ENCODE measurements at places on chromosomes 5 and 9. TPM values are rescaled to one million over a fixed set of nuclear protein-coding genes. Genes with fewer than 3 reads are reported as not detected.

Gene PCDHB15
- total RNA-seq: 1.3 TPM

Gene OR1L1
- total RNA-seq: not detected

GRCh38 chr5:34485768-34486030, 170.4 kb upstream of the RAI14 start:
- DNase-seq: no peak

Gene CAMK4
- 2.5 TPM for total RNA-seq

- DNase-seq: no peak
Observed at GRCh38 chr9:118931941-118932340, 437.3 kb downstream of the BRINP1 start.

DNA sequence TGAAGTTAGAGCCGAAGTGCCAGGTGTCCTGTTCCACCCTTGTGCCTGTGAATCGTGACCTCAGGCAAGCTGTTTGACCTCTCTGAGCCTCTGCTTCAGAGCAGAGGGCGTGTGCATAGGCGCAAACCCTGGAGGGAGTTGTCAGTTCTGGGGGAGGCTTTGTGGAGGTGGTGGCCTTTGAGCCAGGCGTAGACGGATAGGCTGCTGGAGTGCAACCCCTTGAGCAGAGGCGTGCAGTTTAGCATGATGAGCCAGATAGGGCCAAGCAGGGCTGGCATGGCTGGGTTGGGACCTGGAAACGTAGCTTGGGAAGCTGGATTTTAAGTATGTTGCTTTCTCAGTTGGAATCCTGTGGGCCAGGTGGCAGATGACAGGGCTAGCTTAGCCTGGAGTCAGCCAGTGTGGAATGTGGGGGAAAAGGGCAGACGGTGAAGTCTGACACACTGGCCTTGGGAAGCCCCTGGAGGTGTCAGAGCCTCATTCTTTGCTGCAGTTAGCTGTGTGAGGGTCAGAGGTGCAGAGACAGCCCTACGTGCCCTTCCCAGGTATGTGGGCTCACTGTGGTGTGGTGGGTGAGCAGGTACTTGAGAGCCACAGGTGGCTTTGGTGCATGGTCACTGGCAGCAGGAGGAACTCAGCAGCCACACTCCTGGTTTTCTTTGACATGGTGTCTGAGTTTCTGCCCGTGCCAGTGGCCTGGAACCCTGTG, 93.4 kb downstream of the DAB2IP start:
- no peak for DNase-seq

DNA sequence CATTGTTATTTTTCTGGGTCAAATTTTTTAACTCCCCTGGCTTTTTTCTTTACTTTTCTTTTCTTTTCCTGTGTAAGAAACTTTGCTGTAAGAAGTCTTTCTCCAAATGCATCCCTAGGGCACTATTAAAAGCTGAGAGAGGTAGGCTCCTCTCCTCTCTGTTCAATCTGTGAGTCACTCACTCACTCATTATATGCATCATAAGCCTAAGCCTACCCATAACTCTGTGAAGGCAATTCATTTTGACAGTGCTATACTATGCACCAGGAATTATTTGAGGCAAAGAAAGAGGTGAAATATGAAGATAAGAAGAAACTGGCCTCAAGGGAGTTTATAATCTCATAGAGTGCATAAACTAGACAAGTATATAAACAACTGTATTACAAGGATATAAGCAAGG, 67.9 kb upstream of the PRR16 start:
- DNase-seq: no peak

GRCh38 chr9:107942856-107943255, 453.3 kb upstream of the KLF4 start:
- no peak for DNase-seq

DNA sequence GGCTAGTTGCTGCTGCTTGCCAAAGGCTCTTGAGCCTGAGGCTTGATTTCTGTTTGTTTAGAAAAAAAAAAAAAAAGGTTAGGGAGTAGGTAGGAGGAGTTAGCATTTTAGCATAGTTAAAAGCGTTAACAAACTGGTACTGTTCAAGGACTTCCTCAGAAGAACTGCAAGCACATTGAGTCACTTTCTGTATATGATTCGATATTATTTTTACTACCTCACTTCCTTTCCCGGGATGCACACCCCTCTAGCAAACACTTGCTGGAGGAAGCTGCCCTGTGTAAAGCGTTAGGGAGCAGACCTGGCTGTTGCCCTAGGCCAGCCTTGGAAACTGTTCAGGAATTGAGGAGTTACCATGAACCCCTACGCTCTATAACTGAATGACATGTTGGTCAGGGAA, 15.7 kb upstream of the CEP120 start:
- DNase-seq: no peak

Gene PCDHB2
- total RNA-seq: 2.3 TPM

- no peak for DNase-seq
Observed at GRCh38 chr9:28718226-28718625, 1144.9 kb upstream of the C9orf72 start.

DNA sequence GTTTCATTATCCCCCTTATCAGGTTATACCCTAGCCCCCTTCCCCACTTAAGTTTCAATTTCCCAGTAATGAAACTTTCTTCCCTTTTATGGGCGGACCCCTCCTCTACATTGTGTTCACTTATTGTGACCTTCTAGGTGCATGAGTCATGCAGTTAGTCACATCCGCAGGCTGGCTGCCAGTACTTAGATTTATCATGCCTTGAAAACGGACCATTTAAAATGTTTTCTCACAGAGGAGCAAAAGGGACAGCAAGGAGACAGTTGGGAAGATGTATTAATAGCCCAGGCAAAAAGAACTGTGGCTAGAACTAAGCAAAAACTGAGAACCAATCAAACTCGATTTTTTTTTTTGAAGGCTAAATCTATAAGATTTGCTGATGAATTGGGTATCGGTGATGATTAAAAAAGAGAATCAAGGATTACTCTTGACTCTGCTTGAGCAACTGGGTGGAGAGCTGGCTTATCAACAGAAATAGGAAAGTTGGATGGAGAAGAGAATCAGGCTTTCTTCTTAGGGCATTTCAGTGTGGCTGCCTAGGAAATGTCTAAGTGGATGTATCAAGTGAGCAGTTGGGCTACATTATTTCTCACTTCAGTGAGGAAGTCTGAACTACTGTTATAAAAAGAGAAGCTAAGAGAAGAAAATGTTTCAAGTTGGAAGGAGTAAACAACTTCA, 615.0 kb downstream of the HINT1 start:
- DNase-seq: no peak

DNA sequence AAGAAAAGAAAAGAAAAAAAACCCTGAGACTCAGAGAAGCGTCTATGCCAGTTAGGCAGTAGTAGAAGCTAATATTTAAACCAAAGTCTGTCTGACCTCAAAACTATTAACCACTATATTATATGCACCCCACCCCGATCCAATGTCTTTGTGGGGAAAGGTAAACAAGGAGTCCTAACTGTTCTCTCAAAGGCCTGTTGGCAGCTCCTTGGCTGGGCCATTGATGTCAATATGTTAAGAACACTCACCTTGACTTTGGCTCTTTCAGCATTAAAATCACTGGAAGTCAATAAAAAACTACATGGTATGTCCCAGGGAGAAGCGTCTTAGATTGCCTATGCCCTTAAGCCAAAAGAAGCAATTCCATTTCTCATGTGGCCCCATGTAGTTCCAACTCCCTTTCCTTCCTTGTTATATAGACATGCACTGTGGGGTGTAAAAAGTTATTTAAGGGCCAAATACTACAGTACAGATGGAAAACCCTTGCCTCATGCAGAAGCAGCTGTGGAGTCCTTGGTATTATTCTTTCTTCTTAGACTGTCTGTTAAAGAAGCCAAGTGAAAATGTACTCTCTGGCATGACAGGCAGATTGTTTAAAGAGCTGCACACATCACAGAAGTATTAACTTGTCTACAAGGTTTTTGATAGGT, 308.6 kb upstream of the RPS23 start:
- no peak for DNase-seq

DNA sequence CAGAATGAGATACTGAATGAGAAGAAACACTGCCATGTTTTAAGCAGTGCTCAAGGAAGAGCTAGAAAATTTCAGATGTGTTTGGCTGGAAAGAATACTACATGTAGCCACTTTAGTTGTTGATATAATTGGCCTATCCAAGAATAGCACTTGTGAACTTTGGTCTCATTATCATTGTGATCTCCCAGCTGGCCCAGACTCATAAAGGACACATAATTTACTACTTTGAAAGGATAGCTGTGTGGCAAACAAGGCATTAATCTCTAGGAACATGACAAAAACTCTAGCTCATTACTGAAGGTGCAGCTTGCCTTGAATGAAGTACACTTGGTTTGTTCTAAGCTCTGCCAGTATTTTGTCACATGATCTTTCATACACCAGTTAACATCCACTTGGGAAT, 356.3 kb downstream of the CSNK1G3 start:
- DNase-seq: no peak

GRCh38 chr5:151221574-151221973, 2.3 kb downstream of the CCDC69 start:
- no peak for DNase-seq

GRCh38 chr5:62909326-62909725, 330.7 kb downstream of the LRRC70 start:
- DNase-seq: no peak

- DNase-seq: no peak
Observed at GRCh38 chr5:1564182-1564748, 40.5 kb upstream of the LPCAT1 start.

- DNase-seq: no peak
Observed at GRCh38 chr5:150626853-150627276, 13.6 kb upstream of the SYNPO start.

Gene RHOBTB3
- total RNA-seq: 5.8 TPM

- DNase-seq: no peak
Observed at GRCh38 chr9:4786599-4786998, 6.1 kb upstream of the RCL1 start.

- no peak for DNase-seq
Observed at GRCh38 chr5:73450672-73451223, 2.2 kb upstream of the FOXD1 start.

GRCh38 chr9:94908583-94909249, 182.2 kb downstream of the AOPEP start:
- no peak for DNase-seq

Gene TMEM215
- total RNA-seq: not detected

Measured in esophagus squamous epithelium (tissue), 5 donors.